Pancreas (tissue), 10 donors: ENCODE measurements at places on chromosomes 1 and 21.

DNA sequence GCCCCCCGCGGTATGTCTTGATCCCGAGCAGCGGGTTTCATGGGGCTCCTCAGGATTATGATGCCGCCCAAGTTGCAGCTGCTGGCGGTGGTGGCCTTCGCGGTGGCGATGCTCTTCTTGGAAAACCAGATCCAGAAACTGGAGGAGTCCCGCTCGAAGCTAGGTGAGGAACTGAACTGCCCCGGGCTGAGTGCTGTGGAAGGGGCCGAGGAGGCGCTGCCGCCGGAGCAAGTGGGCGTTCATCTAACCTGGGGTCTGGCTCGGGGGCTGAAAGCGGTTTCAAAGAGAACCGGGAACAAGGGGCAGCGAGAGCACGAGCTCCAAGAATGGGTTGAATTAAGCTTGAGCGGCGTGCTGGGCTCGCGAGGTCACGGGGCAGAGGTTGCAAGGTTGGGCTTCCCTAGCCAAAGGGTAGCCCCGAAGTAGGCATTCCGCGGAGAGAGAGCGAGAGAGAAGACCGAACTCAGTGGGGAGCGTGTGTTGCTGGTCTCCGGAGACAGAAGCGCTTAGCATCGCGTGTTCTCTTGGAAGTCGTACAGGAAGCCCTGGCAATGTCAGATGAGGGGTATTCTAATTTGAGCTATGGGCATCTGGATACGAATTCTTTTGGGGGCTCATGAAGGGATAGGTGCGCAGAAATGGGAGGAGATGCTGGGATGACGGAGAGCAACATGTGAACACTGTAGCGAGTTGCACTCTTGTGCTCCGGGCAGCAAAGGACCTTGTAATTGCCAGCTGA is 732 bp downstream of the HS2ST1 start:
- DNase-seq: no peak

DNA sequence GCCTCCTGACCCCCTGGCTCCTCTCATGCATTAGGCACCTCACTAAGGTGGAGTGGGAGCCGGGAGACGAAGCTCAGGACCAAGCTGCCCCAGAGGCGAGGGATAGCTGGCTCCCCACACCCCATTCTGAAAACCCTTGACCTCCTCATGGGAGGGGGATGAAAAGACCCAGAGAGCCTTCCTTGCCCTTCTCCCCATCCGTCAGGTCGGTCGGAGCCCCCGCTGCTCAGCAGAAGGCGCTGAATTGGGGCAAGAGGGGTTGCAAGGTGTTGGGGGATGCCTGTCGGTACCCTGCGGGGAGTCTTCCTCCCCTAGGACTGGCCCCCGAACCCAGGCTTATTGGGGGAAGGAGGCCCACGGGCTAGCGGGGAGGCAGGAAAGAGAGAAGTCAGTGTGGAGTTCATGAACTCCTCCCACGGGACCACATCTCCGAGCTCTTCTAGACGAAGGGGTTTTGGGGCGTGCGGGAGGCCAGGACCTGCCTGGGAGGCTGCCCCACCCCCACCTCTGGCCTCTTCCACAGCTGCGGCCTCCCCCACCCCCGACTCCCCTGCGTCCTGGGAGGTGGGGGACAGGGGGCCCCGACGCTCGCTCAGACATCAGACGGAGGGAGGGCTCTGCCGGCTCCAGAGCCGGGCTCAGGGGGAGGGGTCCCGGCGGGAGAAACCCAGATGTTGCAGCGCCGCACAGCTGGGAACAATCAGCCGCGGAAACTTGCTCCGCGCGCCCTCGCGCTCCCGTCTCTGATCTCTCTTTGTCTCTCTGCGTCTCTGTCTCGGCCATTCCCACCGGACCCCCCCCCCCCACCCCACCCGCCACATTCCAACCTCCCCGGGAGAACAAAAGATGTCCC is 719 bp downstream of the MFAP2 start:
- no peak for DNase-seq

- DNase-seq: no peak
Observed at GRCh38 chr21:42855171-42855936, 24.0 kb downstream of the WDR4 start.

GRCh38 chr1:8763888-8764287 is 53.6 kb downstream of the RERE start:
- DNase-seq: no peak

- DNase-seq: no peak
Observed at GRCh38 chr21:21290751-21291150, 292.5 kb downstream of the NCAM2 start.

GRCh38 chr1:93552741-93553455 is 105.0 kb downstream of the FNBP1L start:
- no peak for DNase-seq

DNA sequence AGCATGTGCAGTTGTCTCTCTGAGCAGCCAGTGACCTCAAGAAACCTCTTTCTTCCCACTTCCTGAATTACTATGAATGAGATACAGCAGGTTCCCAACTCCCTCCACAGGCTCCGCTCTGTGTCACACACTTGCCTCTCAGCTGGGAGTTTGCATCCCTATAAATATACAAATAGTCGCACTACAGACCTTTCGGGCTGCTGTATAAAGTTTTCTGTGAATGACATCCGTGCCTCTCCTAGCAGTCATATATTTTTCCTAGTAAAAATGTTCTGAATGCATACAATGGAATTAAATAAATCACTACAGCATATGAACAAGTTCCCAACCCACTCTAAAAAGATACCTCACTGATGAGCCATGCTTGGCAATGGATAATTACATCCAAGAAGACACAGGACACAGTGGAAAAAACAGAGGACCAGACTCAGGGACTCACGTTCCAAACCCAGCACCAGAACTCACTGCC is 66.8 kb downstream of the CAPZB start:
- no peak for DNase-seq

DNA sequence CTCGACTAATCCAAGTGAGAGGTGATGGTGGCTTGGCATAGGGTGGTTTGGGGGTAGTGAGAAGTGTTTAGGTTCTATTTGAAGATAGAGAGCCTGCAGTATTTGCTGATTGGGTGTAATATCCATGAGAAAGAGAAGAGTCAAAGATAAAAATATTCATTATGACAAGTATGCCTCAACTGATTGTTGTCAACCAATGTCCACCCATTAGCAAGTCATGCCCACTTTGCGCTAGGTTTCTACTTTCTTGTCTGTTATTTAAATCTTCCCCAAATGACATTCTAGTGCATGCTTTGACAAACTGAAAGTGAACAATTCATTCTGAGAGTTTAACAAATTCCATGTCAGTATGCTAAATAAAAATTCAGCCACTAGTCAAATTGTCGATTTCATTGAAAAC is 3.8 kb upstream of the XCL1 start:
- DNase-seq: no peak

DNA sequence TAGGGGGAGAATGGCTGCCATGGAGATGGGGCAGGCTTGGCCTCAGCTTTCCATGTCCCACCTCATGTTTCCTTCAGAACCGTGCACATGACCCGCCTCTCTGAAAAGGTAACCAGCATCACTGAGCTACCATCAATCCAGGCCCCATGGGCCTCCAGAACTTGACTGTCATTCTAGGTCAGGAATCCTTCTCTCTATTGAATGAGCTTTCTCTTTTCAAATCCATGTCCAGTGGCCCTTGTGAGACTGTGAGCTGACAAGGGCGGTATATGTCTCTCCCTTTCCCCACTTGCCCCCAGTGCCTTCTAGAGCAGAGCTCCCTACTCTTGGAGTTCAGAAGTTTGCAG is 4.4 kb downstream of the CSRP1 start:
- DNase-seq: no peak

- no peak for DNase-seq
Observed at GRCh38 chr21:37292041-37292440, 24.9 kb upstream of the VPS26C start.

- DNase-seq: no peak
Observed at GRCh38 chr1:107213225-107213624, 72.4 kb downstream of the NTNG1 start.

- DNase-seq: no peak
Observed at GRCh38 chr1:185808631-185809030, 74.4 kb downstream of the HMCN1 start.

DNA sequence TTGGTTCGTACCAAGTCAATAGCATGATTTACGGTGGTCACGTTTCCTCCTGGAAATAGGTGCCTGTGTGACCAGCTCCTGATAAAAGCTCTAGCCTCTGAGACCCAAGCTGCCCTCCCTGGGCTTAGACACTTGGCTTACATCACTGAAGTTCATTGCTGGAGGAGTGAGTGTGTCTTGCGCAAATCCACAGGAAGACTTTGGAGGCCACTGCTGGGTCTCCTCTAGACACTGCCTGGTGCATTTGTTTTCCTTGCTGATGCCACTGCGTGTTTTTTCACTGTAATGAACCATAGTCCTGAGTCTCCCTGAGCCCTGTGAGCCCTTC is 230.6 kb downstream of the DSCAM start:
- DNase-seq: no peak

- DNase-seq: peak; percentile 28
Observed at GRCh38 chr1:221573756-221574155, 168.1 kb downstream of the DUSP10 start.

DNA sequence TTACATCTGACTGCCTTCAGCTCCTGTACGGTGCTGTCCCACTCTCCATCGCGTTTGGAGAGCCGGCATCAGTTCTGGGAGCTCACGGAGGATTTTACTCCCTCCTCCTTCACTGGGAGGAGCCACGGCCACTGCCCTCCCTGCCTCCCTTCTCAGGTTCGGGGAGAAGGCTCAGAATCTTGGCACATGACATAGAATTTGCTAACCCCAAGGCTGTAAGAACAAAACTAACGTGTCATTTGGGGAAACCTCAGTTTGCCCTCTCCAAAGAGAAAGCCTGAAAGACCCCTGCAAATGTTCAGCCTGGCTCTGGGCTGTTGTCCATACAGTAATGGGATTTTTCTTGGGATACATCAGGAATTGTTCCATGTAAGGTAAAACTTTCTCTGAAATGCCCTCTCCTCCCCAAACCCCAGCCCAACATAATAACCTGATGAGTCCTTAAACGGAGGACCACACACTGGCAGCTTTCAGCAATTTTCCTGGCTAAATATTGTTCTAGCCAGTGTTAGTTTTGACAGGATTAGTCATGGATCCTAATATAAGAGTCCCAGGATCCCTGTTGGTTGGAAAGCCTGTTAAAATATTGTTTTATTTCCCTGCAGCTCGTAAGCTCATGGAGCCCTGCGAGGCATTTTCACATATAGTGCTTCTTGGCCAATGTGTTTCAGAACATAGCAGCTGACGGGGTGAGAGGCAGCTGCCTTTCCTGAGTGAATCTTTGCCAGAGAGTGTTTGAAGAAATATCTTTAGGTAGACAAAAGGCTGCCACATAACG is 98.8 kb downstream of the RHOU start:
- no peak for DNase-seq

- DNase-seq: no peak
Observed at GRCh38 chr1:244067893-244068292, 16.8 kb downstream of the ZBTB18 start.

- DNase-seq: no peak
Observed at GRCh38 chr1:78884685-78885452, 121.7 kb downstream of the ADGRL4 start.

DNA sequence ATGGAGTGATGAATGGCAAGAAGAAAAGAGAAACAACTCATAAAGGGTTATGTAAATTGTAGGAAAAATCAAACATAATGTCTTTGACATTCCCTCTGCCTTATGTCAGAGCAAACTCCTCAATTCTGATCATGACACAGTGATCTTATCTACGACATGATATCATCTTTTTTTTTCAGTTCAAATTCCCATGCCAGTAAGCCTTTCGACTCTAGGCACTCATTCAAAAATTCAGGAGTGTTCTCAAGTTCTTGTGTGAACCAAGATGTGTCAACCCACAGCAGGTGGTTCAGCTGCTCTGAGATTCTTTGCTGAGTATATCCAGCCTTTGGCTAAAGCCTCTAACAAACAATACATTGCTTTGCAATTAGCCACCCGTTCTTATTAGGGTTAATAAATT is 97.1 kb upstream of the ESRRG start:
- DNase-seq: no peak

DNA sequence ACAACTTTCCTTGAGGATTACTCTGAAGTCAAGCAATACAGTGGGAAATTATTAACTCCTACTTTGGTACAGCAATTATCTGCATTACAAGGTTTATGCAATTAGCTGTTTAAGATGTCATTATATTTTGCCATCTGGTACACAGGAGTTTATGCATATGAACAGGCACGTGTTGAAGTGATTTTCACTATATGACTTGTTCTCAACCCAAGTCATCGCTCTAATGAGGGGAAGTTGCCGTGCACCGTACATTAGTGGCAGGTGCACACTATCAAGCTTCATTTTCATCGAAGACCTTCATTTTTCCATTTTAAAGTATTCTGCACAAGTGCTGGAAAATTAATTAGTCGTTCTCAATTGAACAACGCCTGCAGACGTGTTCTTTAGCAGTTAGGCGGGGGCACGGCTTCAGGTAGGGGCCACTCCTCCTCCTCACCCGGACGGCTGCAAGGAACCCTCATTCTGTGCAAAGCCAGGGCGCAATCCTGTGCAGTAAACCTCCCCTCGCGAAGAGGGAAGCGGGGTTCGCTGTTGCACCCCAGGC is 39.8 kb upstream of the NFIA start:
- no peak for DNase-seq

DNA sequence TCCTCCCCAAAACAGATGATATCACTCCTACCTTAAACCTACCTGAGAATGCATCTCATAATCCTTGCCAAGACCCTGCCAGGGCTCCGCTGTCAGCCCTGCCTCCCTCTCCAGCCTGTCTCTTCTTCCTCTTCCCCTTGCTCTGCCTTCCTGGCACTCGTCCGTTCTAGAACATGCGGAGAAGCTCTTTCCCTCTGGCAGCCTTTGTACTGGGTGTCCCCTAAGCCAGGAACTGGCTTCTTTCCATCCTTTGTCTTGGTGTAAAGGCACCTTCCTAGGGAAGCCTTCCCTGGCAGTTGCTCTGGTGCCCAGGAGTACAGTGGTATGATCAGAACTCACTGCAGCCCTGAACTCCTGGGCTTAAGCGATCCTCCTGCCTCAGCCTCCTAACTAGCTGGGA is 36.1 kb downstream of the CTNNBIP1 start:
- no peak for DNase-seq

DNA sequence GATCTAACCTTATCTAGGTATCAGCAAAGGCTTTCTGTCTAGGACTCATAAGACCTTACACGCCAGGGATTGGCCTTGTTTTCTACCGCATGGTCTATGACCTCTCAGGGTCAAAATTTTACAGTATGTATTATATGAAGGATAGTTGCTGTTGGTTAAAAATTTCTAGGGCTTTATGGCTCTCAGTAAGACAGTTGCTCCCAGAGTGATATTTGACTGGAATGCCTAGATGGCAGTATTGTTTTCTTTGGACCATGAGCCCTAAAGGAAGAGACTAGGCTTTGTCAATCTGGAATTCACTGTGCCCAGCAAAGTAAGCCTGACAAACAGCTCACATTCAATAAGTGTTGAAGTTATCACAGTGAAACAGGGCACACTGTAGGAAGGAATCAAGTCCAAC is 37.6 kb downstream of the C1orf87 start:
- DNase-seq: no peak

- DNase-seq: no peak
Observed at GRCh38 chr1:30447701-30448100, 275.7 kb downstream of the MATN1 start.

GRCh38 chr1:86537928-86538695 is 8.8 kb upstream of the CLCA4 start:
- no peak for DNase-seq
